ENCODE measurements at places on chromosomes 4 and X.

GRCh38 chr4:83010522-83011318 lies at the start of gene LIN54:
Gene LIN54 (minus strand): TSS chr4:83010823. CDS start chr4:82984844, 25,979 bp downstream.
- peak; percentile 63 for DNase-seq

DNA sequence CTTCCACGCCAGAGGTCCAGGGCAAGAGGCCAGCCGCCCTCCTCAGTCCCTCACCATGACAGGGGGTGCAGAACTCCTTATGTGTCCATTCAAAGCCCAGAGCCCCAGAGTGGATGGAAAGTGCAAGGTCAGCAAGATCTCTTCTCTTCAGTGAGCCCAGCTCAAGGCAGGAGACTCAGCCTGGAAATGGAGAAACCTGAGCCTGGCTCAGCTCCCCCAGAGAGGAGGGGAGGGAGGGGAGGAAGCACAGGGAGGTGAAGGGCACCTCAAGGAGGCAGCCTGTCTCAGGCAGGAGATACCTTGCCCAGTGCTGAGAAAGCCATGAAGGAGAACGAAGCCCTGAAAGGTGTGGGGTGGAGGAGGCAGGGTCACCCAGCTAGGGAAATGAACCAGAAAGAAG lies 121.8 kb upstream of the PJA1 start:
- no peak for DNase-seq

DNA sequence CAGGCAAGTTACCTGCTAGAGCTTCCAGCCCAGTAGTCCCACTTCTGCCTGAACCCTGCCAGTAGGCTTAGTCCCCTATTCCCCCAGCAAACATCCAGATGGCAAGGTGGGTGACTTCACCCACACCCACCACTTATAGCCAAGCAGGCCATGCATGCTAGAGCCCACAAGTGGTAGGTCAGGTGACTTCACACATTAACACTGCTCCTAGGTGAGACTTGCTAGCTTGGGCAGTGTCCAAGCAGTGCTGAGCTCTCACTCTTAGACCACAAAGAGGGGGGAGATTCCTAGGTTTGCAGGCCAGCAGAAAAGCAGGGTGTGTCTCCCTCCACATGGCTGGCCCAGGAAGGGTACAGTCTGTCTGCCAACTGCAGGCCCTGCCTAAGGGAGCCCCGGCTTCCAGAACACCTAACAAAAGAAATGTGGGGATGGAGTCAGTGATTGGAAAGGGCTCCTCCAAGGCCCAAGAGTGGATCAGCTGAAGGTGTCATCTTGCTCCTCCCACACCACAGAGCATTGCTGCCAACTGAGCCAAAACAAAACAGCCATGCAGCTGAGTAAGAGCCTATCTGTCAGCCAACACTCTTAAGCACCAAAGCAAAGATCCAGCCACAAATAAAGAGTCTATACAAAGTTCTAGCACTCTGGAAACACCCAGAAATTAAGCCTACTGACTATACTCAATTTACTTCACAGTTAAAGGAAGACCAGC lies 158.1 kb upstream of the USP38 start:
- no peak for DNase-seq

- DNase-seq: no peak
Measured at GRCh38 chr4:182242787-182243186, 415 bp upstream of the TENM3 start.

- no peak for DNase-seq
Measured at GRCh38 chrX:129634541-129634940, 20.2 kb downstream of the APLN start.

DNA sequence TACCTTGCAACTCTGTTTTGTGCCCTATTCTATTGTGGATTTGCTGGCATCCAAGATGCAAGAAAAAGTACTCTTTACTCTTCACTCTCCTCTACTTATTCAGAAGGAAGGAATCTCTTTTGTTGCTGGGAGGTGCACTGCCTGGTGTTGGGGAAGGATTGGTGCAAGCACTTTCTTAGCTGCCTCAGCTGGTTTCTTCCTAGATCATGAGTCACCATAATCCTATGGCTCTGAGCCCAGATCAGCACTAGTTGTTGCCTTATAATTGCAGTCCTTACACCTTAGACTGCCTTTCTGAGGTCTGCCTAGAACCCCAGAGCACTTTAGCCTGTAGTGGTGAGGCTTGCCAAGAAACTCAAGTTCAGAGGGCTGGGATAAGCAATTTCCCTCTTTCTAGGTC lies 37.0 kb upstream of the CT83 start:
- DNase-seq: no peak

GRCh38 chr4:174262624-174263444 lies 20.6 kb downstream of the FBXO8 start:
- DNase-seq: no peak

GRCh38 chr4:19329631-19330030 lies 922.1 kb upstream of the SLIT2 start:
- DNase-seq: no peak

GRCh38 chr4:94406668-94407437 lies 44.9 kb upstream of the PDLIM5 start:
- peak; percentile 13 for DNase-seq

DNA sequence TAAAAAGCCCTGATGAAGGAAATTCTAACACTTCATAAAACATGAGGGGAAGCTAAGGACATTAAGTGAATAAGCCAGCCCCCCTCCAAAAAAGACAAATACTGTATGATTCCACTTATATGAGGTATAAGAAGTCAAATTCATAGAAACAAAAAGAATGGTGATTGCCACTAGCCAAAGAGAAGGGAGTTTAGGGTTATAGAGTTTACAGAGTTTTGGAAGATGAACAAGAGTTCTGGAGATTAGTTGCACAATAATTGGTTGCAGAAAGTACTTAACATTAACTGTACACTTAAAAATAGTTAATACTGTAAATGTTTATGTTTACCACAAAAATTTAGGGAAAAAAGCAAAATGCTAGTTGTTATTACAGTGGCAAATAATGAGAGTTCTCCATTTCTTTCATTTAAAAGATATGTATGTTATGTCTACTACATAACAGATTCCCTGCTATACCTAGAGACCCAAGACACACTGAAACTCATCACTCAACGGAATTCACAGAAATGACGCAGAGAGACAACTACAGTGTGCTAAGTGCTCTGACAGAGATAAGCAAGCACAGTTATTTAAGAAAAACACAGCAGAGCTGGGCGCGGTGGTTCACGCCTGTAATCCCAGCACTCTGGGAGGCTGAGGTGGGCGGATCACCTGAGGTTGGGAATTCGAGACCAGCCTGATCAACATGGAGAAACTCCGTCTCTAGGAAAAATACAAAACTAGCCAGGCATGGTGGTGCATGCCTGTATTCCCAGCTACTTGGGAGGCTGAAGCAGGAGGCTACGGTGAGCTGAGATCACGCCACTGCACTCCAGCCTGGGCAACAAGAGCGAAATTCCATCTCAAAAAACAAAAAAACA lies 37.2 kb downstream of the EIF4E start:
- no peak for DNase-seq

GRCh38 chr4:15213302-15213970 lies 211.2 kb downstream of the CPEB2 start:
- DNase-seq: no peak

DNA sequence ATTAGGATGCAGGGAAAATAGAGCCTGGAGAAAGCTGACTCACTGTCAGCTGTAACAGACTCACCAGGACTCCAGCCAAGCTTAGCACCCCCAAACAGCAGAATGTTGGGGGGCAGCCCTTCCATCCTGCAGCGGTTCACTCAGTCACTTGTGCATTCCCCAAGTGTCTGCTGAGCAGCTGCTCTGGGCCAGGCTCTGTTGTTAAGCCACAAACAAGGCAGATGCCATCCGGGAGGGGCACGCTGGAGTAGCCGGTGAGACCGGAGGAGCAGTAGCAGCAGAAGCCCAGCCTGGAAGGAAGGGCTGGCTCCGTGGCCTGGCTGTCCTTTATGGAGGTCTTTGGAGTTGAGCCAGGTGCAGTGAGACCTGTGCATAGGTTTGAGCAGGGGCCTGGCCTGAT lies 22.0 kb downstream of the CCNQ start:
- no peak for DNase-seq

DNA sequence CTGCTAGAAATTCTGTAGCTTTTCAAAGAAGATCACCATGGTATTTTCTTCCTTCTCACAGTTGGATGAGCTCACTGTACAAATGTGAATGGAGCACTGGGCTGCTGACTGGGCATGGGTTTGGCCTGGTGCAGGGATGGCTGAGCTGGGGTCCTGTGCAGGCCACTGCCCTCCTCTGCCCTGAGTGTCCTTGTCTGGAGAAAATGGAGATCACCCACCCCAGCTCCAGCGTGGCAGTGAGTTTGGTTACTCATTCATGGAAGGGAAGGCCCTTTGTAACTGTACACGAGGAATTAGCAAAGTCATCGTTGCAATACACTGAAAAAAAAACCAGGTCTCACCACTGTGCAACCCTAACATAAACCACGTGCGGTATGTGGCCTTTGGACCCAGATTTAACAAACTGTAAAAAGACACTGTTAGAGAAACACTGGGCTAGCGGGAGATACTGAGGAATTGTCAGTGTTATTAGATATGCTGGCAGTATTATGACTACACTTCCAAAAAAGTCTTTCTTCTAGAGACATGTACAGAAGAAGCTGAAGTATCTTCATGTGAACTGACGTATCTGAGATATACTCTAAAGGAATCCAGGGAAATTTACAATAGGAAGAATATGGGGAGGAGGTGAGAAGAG lies 16.1 kb upstream of the TBC1D14 start:
- no peak for DNase-seq

DNA sequence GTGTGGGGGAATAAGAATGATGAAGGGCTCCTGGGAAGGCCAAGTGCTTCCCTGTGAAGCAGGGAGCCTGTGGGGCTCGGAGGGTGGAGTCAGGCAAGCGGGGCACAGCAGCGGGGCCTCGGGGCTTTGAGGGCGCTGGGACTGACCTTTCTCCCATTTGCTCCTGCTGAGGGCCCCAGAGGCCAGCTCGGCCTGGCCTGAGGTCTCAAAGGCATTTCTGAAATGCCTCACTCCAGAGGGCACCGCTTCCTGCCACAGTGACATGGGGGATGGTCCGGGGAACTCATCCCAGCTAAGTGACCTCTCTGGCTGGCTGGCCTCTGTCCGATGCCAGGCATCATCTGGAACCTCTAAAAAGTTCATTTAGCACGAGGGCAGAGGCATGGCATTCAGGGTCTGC lies 98.8 kb upstream of the STX18 start:
- DNase-seq: no peak

DNA sequence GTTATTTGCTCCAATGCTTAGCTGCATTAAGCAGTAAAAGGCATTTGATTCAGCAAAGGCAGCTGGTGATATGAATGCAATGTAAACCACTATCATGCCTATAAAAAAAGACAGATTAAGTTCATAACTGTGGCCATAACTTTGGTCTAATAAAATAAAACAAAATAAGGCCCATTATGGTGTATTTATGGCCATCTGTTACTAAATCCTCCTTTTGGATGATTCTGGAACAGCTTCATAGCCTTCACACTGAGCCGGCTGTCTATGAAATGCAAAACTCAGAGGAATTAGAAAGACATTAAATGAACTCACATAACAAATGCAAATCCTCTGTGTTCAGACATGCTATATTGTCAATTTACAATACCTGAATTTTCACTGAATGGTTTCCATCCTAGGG lies 223.7 kb upstream of the FAT4 start:
- no peak for DNase-seq

- peak; percentile 5 for DNase-seq
Measured at GRCh38 chr4:86891762-86892635, at the start of gene C4orf36. Gene C4orf36 (minus strand): TSS chr4:86892422. CDS start chr4:86891520, 902 bp downstream.

DNA sequence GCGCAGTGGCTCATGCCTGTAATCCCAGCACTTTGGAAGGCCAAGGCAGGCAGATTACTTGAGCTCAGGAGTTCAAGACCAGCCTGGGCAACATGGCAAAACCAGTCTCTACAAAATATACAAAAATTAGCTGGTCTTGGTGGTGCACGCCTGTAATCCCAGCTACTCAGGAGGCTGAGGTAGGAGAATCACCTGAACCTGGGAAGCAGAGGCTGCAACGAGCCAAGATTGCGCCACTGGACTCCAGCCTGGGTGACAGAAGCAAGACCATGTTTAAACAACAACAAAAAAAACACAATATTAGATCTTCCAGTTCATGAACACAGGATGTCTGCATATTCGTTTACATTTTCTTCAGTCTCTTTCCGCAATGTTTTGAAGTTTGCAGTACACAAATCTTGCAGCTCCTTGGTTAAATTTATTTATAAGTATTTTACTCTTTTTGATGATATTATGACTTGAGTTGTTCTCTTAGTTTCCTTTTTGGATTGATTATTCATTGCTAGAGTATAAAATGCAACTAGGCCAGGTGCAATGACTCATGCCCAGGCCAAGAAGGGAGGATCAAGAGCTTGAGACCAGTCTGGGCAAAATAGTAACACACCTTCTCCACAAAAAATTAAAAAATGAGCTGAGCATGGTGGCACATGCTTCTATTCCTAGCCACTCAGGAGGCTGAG lies 30.4 kb upstream of the ABCG2 start:
- no peak for DNase-seq

GRCh38 chr4:71009086-71009485 lies 15.6 kb downstream of the DCK start:
- no peak for DNase-seq

GRCh38 chr4:146465628-146466027 lies 56.1 kb downstream of the SLC10A7 start:
- no peak for DNase-seq

- DNase-seq: no peak
Measured at GRCh38 chr4:36211084-36211483, 33.2 kb downstream of the ARAP2 start.

DNA sequence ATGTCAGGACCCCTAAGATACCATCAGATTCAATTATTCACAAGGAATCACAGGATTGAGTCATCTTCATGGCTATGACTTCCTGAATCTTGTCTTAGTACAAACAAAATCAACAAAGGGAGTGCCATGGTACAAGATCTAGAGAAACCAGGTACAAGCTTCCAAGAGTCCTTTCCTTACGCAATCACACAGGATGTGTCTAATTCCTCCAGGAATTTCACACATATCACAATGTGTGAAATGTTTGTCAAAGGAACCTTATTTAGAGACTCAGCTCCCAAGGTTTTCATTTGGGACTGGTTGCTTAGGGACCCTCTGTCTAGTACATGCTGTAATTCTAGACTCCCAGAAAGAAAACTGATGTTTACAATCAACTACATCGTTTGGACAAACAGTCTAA lies 83.0 kb downstream of the MAB21L2 start:
- DNase-seq: no peak

DNA sequence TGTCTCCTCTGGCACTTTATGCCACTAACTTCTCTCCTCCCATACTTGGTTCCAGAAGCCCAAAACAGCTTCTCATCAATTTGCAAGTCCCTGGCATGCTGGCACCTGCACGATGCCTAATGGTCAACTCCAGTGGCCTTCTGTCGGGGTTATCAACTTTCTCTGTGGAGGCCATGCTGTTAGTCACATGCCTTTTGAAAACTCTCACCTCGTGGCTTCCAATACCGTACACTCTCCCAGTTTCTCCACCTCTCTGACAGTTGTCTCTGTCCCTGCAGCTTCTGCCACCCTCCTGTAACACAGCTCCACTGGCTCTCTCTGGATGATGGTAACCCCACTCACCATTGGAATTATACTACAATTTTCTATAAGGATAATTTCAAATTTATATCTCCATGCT lies 324.0 kb downstream of the NR3C2 start:
- DNase-seq: no peak

DNA sequence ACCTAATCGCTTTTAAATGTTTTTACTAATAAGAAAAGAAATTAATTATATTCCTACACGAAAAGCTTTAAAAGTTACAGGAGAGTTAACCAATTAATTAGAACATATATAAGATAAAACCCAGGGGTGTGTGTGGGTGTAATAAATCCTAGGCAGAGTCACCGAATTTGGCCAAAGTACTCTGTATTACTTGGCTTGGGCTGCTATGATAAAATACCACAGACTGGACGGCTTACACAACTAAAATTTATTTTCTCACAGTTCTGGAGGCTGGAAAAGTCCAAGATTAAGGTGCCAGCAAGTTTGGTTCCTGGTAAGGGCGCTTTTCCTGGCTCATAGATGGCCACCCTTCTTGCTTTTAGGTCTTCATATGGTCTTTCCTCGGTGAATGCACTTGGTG lies 10.4 kb downstream of the AWAT1 start:
- DNase-seq: no peak
